ENCODE measurements at places on chromosomes 11 and 22.
A peak's percentile ranks its signal among the peaks of the same experiment; 100 is the strongest.

DNA sequence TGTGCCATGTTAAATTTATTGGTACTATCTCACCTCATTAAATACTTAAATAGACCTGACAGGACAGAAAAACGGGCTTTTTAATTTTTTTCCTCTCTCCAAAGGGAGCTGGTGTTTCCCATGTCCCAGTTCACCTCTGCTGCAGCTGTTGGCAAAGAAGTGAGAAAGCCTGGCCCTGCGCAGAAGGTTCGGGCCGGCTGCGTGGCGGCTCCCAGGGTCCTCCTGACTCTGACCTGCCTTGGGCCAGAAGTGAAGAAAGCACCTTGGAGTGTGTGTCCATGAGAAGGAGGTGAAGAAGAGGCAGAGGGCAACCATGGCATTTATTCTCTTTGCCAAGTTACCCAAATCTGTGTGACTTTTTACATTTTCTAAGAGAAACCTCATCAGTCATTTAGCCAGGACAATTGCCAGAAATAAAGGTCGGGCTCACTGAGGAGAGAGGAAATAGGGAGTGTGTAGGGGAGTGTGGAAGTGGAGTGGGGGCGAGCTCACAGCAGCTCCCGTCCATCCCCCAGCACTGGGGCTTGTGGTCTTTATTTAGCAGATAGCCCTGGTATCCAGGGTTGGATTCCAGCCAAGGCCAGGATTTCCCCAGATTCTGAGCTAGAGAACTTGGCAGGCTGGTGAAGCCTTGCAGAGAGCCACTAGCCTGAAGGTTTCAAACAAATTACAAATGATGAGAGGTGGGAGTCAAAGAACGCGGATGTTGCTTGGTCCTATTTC, 102.4 kb upstream of the CADM1 start:
- DNase-seq, result no peak

- DNase-seq, result no peak
Measured at GRCh38 chr11:94741022-94741679, 27.0 kb upstream of the AMOTL1 start.

- no peak for DNase-seq
Measured at GRCh38 chr11:59176330-59176729, 4.4 kb downstream of the DTX4 start.

- no peak for DNase-seq
Measured at GRCh38 chr11:41413843-41414242, 45.6 kb downstream of the LRRC4C start.

- DNase-seq, result peak; percentile 63
Measured at GRCh38 chr11:65430406-65431217, 8.0 kb downstream of the NEAT1 start.

DNA sequence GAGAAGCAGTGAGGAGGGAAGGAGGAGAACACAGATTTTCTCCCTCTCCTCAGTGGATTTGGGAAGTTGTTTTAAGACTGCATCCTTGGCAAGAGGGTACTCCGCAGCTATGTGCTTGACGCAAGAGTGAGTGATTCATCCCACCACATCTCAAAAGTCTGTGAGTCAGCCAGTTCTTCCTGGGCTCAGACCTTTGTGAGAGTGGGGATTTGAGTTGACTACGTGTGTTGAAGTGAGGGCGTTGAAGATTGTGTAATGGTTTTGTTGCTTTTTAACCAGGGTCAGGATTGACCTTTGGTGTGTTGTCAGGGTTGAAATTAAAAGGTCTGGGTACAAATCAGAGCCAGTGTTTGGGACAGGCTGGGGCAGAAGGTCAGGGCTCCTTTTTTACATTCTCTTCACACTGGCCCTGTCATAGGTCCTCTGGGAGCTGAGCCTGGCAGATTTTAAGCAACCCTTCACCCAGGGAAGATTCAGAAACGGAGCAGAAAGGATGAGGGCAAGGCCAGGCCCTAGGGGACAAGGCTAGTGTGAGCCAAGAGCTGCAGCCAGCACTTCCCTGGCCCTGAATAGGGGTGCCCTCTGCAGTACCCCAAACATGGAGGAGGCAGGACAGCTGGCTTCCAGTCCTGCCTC, 4.2 kb upstream of the C11orf86 start:
- DNase-seq, result no peak

DNA sequence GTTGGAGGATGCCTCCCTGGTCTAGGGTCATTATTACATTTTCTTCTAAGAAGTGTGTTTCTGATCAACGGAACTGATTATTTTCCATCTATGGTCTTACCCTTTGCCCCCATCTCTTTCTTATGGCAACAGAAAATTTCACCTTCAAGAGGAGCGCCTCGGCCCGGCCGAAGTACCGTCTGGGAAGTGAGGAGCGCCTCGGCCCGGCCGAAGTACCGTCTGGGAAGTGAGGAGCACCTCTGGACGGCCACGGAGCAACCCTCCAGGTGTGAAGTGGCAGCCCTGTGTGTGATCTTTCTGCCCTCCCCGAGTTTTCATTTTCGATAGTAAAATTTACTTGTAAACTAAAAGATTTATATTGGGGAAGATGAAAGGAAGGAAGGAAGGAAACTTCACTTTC, 3.1 kb upstream of the APOBEC3C start:
- DNase-seq, result no peak

DNA sequence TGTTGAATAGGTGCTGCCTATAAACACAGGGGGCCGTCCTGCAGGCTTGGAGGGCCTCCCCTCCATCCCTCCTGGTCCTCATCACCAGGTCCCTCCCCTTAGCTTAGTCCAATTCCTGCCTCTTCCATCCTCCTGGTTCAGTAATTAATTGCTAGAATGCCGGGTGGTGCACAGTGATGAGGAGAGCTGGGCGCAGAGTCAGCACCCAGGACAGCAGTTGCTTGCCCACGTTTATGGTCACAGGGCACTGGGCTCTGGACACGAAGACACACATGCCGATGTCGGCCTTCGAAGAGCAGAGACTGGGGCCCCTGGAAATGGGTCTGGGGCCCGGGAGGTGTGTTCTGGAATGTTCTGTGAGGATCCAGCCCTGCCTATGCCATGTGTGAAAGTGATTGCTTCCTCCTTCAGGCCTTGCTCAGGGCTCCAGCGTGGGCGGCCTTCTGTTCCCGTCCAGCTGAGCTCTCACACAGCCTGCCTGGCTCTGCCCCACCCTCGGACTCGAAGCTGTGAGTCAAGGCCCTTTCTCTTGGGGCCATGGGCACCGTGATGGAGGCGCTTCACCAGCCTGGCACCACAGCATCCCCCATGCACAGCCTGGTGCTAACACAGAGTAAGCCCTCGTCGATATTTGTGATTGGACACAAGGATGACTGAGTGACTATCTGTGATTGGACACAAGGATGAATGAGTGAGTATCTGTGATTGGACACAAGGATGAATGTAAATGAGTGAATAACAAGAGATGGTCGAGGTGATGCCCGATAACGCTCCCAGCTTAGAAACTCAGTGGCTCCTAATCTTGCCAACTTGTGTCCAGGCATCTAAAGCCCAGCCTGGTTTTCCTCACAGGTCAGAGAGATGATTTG, 884.7 kb downstream of the BRD1 start:
- no peak for DNase-seq
